Fibroblast of upper back skin (primary cell): ENCODE measurements at places on chromosomes 13 and 19.
A peak's percentile ranks its signal among the peaks of the same experiment; 100 is the strongest.

GRCh38 chr13:113554333-113554700 is 30.2 kb upstream of the TFDP1 start:
- DNase-seq = no peak

DNA sequence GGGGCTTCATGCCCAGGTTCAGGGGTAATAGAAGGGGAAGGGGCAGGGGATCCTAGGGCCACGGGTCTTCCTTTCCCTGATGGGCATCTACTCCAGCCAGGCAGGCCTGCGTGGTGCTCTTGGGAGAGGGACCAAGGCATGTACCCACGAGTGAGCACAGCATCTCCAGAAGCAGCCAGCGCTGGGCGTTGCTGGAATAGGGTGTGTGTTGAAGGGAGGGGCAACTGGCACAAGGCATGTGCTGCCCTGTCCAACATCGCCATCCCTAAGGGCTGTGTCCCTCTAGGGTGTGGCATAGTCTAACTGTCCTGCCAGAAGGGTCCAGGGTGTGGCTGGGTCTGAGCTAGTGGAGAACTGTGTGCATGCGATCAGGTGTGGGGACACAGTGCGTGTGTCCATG is 2.9 kb downstream of the NOTCH3 start:
- DNase-seq = no peak

- no peak for DNase-seq
Measured at GRCh38 chr19:31352782-31353651, 3.8 kb upstream of the TSHZ3 start.

DNA sequence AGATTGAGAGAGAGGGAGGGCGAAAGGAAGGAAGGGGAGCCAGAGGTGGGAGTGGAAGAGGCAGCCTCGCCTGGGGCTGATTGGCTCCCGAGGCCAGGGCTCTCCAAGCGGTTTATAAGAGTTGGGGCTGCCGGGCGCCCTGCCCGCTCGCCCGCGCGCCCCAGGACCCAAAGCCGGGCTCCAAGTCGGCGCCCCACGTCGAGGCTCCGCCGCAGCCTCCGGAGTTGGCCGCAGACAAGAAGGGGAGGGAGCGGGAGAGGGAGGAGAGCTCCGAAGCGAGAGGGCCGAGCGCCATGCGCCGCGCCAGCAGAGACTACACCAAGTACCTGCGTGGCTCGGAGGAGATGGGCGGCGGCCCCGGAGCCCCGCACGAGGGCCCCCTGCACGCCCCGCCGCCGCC is at the start of gene TNFSF11:
Gene TNFSF11, plus strand, starts transcription at position 142 of the 400 bp plus-strand sequence. Its CDS starts 152 bp downstream, at position 294.
- DNase-seq = no peak

DNA sequence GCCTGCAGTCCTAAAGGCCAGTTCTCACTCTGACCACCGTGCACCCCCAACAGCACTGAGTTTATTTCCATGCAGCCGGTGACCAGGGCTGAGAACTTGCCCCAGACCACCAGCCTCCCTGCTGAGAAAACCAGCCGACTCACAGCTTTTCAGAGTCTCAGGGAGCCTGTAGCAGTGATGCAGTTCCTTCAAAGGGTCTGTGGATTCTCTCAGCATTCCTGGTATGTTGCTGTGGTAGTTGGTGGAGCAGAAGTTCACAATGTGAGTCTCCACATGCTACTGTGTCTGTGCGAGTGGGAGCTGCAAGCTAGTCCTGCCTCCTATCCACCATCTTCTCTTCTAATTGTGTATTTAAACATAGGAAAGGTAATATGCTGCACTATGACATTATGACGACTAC is 254.9 kb upstream of the KLF12 start:
- DNase-seq = peak; percentile 33

- no peak for DNase-seq
Measured at GRCh38 chr13:41500511-41500910, 43.2 kb downstream of the RGCC start.

DNA sequence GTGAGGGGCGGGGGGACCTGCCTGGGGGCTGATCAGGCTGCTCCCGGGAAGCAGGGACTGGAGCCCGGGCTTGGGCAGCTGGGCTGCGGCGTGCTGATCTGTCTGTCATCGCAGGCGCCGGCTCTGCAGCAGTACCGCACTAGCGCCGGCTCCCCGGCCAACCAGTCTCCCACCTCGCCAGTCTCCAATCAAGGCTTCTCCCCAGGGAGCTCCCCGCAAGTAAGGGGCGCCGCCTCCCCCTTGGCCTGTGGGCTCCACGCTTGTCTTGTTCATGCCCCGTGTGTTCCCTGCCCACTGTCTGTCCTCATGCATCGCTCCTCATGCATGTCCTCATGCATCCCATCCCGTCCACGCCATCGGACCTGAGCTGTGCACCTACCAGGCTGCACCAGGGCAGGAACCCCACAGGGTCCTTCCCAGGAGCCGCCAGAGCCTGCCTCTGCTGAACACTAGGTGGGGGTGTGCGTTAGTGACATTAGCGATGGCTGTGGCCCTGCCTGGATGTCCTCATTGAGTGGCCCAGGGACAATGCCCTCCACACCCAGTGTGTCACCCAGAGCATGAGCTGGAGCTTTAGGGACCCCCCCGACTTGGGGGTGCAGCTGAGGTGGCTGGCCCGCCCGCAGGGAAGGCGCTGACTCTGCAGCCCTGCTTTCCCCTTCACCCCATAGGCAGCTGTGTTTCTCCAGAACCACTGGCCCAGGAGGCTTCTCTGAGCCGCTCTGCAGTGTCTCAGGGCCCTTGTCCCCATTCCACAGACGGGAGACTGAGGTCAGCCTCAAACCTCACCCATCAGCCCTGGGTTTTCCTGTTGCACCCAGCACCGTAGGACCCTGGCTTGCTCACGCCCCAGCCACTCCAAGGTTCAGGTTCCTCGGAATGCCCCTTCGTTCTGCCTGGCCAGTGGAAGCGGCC is 19.5 kb downstream of the COMP start:
- no peak for DNase-seq

DNA sequence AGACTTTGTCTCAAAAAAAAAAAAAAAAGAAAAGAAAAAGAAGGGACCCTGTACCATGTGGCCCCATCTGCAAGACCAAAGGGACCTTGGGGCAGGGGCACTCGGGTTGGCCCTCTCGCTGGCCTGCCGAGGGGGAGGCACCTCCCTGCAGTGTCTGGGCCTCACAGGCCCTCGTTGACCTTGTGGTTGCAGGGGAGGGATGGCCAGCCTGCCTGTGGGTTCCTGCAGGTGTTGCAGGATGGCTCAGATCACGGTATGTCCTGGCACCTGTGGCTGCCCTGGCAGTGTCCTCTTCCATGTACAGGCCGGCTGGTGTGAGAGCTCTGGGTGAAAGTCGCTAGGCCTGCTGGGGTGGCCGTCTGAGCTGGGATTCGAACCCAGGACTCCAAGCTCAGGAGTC is 4.7 kb upstream of the PGLS start:
- DNase-seq = no peak

GRCh38 chr13:111614009-111614408 is 293.6 kb downstream of the TEX29 start:
- no peak for DNase-seq
